ENCODE measurements at places on chromosomes 2 and 18.

- peak; percentile 10 for DNase-seq
Measured at GRCh38 chr2:233350708-233351107, 3.6 kb upstream of the DGKD start.

GRCh38 chr2:125745514-125745913 is 910.4 kb upstream of the GYPC start:
- peak; percentile 38 for DNase-seq

DNA sequence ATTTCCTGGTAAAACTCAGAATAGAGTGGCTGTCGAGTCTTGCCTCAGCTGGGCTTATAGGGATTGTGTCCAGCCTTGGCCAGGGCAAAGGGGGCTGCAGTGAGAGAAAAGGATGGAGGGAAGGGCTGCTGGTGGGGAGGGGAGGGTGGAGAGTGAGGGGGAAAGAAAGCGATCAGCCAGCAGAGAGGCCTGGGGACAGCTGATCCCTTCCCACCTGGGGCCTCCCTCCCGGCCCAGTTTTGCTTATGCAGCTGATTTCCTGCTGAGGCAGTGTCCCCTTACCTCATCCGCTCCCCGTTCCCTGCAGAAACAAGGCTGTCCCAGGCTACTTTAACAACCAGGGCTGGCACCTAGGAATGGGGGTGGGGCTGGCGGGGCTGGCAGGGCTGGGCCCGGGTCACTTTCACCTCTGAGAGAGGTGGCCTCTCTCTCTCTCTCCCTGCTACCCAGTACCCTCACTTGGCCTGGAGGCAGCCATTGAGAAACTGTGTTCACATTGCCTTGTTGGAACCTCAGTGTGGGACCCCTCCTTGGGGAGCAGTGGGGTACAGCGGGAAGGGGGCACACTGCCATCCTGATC is 12.2 kb upstream of the GMPPA start:
- no peak for DNase-seq

DNA sequence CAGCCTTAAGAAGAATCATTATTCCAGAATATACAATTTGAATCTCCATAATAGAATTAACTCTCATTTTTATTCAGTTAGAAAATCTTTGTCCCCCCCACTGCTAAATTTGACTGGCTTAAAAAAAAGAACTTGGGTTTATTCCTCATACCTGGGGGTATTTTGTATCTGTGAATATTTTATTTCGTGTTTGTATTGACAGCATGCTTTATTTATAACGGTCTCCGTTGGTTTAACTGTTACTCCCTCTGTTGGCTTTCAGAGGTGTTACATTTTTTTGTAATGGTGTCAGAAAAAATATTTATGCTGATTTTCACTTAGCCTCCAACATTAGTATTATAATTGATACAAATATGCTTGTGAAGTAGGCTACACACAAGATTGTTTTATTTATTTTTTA is 109.1 kb downstream of the HAUS1 start:
- DNase-seq: no peak

- DNase-seq: peak; percentile 77
Measured at GRCh38 chr2:3959372-3959771, 256.0 kb downstream of the DCDC2C start.

DNA sequence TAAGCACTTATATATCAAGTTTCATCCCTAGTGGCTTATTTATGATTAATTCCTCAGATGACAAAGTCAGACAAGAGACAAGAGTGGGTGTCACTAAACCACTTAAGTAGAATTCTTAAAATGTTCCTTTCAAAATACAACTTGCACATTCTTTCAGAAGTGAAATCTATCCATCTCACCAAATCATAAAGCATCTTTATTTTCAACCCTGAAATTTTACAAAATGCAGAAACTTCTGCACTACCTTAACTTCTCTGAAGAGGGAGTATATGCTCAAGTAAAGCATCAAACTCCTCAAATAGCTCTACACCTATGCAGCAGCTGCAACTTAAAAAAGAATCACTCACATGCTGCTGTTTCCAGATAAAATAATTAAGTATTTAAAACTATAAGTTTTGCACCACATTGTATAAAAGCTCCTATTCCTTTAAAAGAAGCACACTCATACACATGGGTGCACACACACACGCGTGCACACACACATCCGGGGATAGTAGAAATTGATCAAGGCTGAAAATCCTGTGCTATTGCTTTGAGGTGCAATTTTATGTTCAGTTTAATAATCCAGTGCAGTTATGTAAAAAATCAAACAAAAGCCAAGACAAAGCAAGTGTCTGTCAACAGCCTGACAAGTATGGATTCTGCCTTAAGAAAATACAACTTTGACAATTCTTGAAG is 244.5 kb downstream of the TCF4 start:
- DNase-seq: no peak

GRCh38 chr2:17792515-17792914 is 23.7 kb upstream of the MSGN1 start:
- no peak for DNase-seq

DNA sequence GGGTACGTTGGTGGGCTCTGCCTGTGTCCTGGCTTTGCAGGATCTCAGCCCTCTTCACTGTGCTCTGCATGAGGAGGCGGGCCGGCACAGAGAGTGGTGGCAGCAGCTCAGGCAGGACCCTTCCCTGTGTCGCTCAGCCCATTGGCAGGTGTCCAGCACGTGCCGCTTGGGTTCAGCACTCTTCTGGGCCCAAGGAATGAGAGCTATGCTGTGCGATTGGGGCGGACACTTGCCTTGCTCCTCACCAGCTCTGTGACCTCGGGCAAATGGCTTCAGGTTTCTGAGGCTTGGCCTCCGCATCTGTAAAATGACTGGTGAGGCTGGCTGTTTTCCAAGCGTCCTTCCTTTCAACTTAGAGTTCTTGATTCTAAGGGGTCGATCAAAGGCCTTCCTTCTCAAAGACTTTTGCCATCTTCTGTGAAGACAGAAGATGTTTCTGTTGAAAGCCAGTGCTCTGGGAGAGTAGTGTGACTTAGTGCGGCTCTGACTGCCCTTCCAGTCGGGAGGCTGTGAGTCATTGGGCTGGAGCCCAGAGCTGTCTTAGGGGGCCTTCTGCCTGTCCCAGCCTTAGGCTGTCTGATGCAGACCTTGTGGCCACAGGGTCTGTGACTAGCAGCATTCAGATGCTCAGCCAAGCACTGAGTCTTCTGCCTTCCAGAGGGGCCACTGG is 35.6 kb downstream of the GLI2 start:
- no peak for DNase-seq

- DNase-seq: no peak
Measured at GRCh38 chr2:29014331-29014730, 33.2 kb downstream of the TOGARAM2 start.

GRCh38 chr2:6442252-6442985 is 423.3 kb downstream of the CMPK2 start:
- DNase-seq: no peak

DNA sequence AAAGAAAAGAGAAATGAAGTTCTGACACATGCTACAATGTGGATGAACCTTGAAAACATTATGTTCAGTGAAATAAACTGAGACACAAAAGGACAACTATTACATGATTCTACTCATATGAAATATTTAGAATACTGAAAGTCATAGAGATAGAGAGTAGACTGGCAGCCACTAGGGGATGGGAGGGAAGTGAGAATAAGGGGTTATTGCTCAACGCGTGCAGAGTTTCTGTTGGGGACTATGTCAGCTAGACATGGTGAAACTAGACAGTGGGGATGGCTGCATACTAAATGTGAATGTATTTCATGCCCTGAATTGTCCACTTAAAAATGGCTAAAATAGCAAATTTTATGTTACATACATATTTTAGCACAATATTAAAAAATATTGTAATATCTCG is 108.7 kb upstream of the ATL2 start:
- no peak for DNase-seq

DNA sequence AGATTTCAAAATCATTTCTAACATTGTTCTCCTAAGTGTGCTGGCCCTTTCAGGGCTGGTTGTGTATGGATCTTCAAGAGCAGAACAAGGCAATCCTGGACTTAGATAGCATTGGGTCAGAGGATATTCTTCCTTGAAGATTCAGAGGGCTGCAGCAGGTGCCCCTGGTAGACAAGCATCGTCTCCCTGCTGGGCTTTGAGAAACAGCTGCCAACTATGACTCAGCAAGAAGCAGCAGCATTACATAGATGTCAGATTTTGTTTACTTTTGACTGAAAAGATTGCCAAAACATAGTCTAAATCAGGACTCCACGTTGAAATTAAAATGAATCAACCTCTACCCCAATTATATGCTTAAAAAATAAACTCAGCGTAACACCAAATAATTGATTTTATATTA is 618.8 kb downstream of the SOCS6 start:
- peak; percentile 81 for DNase-seq

DNA sequence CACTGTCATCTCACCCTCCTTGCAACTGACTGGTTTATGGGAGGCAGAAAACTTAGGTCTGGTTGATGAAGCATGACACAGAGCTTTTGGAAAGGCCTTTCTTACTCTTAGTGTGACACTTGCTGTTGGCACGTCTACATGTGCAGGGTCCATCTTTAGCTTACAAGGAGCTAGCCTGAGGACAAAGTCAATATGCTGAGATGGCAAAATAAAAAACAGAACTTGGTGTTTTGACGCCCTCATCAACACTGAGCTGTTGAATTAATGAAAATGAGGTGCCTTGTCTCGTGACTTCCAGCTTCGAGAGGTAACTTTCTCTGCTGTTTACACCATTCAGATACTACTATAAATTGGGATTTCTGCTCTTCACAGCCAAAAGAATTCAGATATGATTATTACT is 78.5 kb upstream of the KIDINS220 start:
- DNase-seq: no peak

- no peak for DNase-seq
Measured at GRCh38 chr2:234348081-234348480, 148.8 kb downstream of the ARL4C start.

- no peak for DNase-seq
Measured at GRCh38 chr2:138711812-138712211, 68.4 kb downstream of the NXPH2 start.

- no peak for DNase-seq
Measured at GRCh38 chr2:173124441-173124840, 48.8 kb downstream of the MAP3K20 start.

DNA sequence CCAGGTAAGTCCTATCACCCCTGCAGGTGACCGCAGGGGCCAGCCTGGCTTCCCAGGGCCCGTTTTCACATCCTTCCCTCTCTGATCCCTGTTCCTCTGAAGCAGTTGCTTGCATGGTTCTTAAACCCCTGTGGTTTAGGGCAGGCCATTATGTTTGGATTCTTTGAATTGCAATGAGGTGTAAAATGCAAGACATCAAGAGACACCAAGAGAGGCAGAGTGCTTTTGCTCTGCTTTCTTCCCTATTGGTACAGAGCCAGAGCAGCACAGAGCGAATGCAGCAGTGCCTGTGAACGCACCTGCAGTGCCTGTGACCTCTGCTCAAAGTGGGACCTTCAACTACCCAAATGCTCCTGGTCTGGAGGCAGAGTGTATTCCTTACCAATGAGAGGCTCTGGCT is 7.6 kb downstream of the RFX8 start:
- DNase-seq: no peak

GRCh38 chr2:112896909-112897623 is 13.9 kb upstream of the IL37 start:
- no peak for DNase-seq

- DNase-seq: no peak
Measured at GRCh38 chr2:105597011-105597805, 147.5 kb upstream of the NCK2 start.

GRCh38 chr2:99834426-99834825 is 308.0 kb downstream of the AFF3 start:
- DNase-seq: no peak

- DNase-seq: peak; percentile 54
Measured at GRCh38 chr2:148875387-148876051, 492 bp downstream of the KIF5C start.

DNA sequence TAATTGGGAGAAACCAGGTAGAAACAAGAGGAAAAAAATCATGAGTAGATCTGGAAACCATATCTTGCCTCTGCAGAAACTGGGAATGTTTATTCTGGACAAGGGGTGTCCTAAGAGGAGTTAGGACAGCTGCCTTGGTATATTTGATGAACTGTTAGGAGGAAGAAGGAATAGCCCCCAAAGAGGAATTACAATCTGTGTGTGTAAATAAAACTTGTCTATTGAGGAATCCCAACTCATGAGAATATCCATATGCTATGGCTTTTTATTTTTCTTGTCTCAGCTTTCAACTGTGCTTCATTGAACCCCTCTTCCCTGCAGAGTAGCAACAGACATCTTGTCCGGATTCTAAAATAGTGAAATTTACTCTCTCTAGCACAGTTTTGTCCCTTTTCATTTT is 423.5 kb upstream of the SLC14A2 start:
- no peak for DNase-seq

DNA sequence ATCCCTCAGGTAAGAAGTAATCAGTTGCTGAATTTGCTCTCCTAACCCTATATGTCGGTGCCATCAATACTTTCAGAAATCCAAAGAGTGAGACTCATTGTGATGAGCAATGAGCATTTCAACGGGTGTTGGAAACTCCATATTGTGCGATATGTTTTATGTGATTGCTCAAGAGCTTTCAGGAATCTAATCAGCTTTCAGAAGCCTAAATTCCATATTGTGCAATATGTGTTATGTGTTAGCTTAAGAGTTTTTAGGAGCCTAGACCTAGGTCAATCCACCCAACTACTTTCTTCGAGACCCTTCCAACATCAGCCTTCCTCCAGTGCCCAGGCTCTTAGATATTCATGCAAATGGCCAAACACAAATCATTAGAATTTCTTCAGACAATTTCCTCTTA is 277.3 kb downstream of the DSC3 start:
- DNase-seq: no peak

DNA sequence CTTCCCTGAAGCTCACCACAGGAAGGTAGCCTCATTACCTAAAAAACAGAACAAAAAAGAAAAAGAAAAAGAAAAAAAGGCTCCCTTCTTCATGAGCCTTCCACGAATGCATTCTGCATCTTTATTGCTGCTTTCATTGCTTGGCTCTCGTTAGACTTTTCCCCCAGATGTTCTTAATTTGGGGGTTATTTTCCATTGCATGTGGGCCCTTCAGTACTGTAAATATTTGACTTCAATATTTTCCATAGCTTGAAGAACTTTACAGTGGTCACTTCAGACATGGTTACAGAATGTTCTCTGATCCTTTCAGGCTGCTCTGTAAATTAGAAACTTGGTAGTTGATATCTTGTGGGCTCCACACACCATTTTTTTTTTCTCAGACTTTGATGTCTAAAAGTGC is 65.6 kb upstream of the COPS8 start:
- DNase-seq: no peak

- no peak for DNase-seq
Measured at GRCh38 chr2:47300609-47301276, 102.2 kb upstream of the MSH2 start.

- DNase-seq: no peak
Measured at GRCh38 chr18:33611525-33612135, 33.6 kb downstream of the ASXL3 start.

DNA sequence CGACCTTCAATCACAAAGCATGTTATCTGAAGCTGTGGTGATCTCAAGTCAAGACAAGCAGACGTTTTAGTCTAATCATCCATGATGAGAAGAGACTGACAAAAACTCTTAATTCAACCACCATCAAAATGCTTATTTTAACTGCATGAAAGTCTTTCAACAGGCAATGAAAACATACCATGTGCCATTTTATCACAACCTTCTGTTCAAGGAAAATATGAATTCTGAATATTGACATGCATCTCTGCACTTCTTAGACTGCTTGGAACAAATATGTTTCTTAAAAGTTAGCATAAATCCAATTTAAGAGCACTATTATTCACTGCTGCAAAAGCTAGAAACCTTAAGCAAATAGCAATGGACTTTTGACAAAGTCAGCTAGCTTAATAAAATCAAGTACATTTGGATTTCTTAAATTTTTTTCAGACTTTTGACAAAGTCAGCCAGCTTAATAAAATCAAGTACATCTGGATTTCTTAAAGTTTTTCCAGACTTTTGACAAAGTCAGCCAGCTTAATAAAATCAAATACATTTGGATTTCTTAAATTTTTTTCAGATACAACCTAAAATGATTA is 70.9 kb downstream of the OLA1 start:
- no peak for DNase-seq
